Motor neuron (in vitro differentiated cells): ENCODE measurements at places on chromosomes 5 and 9. TPM values are rescaled to one million over a fixed set of nuclear protein-coding genes. Genes with fewer than 3 reads are reported as not detected.

- no peak for ATAC-seq
These were observed 57.1 kb upstream of the PTGER4 start for GRCh38 chr5:40622463-40623252.

- no peak for ATAC-seq
These were observed 59.0 kb upstream of the BARX1 start for GRCh38 chr9:94014066-94014654.

The ADAMTS6 gene
- total RNA-seq: 1.9 and 2.4 TPM in 2 replicates

- ATAC-seq: no peak
These were observed 32.1 kb upstream of the RICTOR start for GRCh38 chr5:39106322-39106721.

DNA sequence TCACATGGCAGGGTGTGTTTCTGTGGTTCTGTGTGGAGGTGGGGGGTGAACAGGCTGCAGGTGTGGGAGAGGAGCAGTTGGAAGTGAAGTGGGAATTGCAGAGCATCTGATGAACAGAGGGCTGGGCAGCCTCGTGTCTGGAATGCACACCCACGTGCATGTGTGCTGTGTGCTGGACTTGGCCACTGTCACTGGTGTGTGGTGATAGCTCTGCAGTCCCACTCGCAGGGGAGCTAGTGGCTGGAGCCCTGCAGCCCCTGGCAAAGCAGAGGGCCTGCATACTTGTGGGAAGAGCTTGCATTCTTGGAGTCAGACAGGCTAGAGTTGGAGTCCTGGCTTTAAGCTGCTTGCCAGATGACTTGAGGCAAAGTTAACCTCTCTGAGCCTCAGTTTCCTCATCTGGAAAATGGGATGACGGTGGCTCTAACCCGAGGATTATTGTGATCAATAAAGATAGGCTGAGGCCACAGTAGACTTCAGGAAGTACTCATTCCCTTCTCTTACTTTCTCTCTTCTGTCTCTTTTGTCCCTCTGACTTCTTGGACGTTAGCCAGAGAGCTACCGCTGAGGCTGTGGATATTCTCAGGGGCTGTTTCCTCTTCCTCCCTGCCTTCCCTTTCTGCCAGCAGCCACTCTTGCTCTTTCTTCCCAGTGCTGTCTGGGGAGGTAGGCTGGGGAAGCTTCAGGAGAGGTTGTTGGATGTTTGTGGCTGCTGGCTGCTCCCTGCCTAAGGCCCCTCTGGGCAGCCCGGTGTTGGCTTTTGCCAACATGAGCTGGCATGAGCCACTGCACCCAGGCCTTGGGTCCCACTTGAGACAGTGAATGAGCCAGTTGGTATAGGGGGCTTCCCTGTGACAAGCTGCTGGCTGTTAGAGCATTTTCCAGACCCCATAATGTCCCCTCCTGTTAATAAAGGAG, 18.3 kb downstream of the PSAT1 start:
- no peak for ATAC-seq

The GM2A gene
- total RNA-seq: 10.4 and 10.5 TPM in 2 replicates
